AG04450 (cell line): ENCODE measurements at places on chromosomes 16 and 17.
A peak's percentile ranks its signal among the peaks of the same experiment; 100 is the strongest.

DNA sequence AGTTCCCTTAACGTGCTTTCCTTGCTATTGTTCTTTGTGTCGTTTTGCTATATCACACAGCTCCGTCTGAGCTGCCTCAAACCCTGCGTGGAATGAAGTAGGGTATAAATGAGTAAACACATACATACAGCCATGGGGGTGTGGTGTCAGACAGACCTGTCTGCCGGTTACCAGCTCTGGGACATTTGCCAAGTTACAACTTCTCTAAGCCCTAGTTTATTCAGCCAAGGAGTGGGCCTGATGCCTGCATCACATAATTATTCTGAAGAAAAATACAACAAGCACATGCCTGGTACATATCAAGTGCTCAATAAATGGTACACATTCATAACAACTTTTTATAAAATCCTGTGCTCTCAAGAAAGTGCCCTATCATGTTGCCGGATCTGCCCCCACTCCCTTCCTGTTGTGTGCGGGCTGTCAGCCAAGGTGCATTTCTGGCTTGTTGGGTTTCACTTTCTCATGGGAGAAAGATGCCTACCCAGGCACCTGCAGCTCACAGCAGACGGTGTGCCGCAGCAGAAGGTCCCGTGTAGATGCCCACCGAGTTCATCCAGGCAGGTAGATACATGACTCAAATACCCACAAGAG, 30.5 kb downstream of the SMPD3 start:
- DNase-seq = no peak

GRCh38 chr16:57610611-57611010, 17.8 kb upstream of the ADGRG1 start:
- no peak for DNase-seq

DNA sequence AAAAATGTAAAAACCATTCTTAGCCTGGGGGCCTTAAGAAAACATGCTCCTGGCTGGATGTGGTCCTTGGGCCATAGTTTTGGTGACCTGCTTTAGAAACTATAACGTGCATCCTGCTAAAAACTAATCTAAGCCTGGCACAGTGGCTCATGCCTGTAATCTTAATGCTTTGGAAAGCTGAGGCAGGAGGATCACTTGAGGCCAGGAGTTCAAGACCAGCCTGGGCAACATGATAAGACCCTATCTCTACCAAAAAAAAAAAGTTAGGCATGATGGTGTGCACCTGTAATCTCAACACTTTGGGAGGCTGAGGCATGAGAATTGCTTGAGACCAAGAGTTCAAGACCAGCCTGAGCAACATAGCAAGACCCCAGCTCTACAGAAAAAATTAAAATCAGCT, 183.8 kb upstream of the CHMP6 start:
- no peak for DNase-seq

- no peak for DNase-seq
Observed at GRCh38 chr17:66115246-66115645, 76.7 kb downstream of the CEP112 start.

DNA sequence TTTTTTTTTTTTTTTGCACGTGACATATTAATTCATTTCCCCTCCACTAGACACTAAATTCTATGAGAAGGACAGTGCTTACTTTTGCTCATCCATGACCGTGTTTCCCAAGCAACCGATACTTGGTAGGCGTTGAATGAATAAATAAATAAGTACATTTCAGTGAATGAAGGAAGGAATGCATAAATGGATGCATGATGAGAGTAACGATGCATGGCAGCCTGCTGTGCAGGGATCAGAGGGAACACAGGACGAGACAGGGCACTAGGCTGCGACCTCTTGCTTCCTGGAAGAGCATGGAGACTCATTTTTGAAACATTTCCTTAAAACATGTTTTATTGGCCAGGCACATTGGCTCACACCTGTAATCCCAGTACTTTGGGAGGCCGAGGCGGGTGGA, 84.2 kb downstream of the UTP18 start:
- DNase-seq = no peak

GRCh38 chr17:58537266-58537665, 22.8 kb upstream of the MTMR4 start:
- DNase-seq = no peak

DNA sequence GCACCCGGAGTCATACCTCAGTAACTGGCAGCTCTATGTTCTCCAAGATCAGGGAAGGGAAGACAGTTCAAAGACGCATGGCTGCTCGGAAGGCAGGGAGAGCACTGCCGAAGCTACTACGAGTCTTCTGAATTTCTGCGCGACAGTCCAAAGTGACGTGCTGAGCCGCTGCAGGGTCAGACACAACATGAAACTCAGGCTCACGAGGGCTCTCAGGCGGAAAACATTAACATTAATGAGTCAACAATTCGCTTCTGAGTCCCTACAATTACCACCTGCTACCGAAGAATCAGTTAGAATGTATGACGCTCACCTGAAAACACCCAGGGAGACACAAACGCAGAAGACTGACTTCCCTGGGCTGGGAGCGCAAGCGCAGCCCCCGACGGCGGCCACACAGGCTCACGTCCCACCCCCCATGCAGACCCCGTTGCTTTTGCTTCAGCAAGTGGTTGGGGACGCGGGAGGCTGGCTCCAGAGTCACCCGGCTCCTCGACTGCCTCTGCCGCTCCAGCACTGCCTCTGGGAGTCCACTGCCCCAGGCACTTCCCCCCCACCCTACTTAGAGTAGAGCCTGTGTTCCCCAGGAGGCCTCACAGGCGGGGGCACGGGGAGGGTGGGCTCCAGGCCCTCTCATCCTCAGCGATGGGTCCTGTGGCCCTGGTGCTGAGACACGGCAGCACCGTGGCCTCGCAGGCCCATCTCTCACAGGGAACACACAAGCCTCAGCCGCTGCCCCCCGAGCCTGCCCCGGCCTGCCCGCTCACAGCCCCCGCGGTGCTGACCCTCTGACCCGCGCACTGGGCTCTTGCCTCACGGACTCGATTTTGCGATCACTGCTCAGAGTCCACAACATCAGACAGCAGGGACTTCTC, 38.9 kb downstream of the LMF1 start:
- DNase-seq = no peak

GRCh38 chr17:74924250-74924948, at the start of gene OTOP2:
TSS of gene OTOP2 (plus strand) at chr17:74924273. CDS start at chr17:74924633, 360 bp downstream.
- no peak for DNase-seq

GRCh38 chr16:89407925-89408300, 82.4 kb downstream of the ANKRD11 start:
- DNase-seq = no peak

- DNase-seq = no peak
Observed at GRCh38 chr17:79851461-79851817, 12.2 kb upstream of the CBX4 start.

- no peak for DNase-seq
Observed at GRCh38 chr17:63398680-63399079, 47.4 kb downstream of the CYB561 start.

DNA sequence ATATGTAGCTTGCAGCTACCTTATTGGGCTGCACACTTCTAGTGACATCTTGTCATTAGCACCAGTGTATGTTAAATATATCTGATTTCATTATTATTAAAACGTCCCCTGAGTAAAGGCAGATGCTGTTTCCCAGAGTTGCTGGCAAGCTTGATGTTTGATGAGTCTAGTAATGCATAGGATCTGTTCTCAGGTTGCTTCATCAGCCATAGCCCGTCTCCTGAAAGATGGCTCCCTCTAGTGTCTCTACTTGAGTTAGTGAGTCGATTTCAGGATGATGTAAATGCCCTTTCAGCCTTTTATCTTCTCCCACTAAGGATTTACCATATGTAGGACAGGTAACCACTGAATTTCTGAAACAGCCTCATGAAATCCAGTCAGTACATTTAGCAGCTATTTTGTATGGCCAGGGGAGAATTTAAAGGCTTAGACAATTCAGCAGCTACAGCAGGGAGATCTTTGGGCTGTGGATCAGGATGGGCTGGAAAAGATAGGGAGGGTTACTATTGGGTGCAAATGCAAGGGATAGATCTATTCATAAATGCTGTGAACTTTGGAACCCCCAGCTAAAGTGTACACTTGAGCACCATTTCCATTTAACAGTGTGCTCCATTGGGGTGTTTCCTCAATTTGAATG, 376.3 kb downstream of the CNTNAP4 start:
- DNase-seq = peak; percentile 4
